AG08395 (cell line): ENCODE measurements at places on chromosomes 4 and X.

DNA sequence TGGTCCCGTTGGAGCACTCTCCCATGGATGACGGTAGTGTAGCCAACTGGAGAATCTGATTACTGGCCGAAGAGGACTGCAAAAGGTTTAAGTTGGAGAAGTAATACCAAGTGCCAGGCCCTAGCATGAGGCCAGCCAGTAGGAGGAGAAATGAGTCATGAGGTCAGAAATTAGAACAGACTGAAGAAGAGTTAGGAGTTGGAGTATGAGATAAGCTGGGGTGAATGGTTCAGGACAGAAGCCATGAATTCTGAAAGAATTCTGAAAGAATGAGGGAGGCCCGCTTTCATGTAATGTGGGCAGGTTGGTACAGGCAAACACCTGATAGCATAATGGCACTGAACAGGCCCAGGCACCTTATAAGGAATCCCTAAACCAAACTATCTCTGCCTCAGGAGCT, 18.4 kb upstream of the STK26 start:
- no peak for DNase-seq

DNA sequence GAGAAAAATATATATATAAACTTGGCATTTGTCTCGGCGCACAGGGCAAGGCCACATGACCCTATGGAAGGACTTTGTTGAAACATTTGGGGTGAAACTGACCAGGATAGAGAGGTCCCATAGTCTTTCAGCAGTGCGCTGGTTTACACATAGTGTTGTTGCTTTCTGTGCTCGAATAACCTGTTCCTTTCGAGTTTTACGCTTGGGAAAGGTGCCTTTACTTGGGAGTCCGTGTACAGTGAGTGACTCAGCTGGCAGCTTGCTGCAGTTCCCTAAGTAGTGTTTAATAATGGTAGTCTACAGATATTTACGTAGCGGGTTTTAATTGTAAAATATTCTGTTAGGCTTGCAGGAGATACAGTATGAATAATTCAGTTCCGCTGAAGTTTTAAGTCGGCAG, 578 bp downstream of the APOOL start:
- DNase-seq, result no peak

- no peak for DNase-seq
Measured at GRCh38 chrX:75278991-75279390, 5.1 kb downstream of the UPRT start.

DNA sequence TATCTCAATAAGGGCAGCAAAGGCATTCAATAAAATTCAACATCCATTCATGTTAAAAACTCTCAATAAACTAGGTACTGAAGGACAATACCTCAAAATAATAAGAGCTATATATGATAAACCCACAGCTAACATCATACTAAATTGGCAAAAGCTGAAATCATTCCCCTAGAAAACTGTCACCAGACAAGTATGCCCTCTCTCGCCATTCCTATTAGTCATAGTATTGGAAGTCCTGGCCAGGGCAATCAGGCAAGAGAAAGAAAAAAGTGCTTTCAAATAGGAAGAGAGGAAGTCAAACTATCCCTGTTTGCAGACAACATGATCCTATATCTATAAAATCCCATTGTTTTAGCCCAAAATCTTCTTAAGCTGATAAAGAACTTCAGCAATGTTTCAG, 116.8 kb downstream of the TENT5D start:
- DNase-seq, result no peak

GRCh38 chr4:131302108-131302507, 1847.0 kb upstream of the PCDH10 start:
- DNase-seq, result no peak

- peak; percentile 14 for DNase-seq
Measured at GRCh38 chrX:55011294-55011693, 11.1 kb downstream of the APEX2 start.

DNA sequence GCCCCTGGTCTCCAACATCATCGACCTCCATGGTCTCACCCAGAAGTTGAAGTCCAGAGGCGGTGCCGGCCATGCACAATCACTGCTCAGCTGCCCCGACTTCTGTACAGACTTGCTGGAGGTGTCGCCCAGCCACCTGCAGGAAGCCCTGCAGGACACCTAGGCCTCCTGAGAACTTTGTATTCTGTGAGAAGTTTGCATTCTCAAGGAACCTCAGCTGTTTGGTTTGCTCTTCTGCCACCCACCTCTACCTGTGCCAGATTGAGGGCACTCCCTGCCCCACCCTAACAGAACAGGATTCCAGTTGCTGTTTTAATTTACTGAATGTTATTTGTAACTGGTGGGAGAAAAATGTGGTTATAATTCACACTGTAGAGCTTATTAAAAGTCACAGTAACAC, 46.8 kb downstream of the TRIM61 start:
- no peak for DNase-seq

GRCh38 chrX:40040686-40041461, 56.9 kb downstream of the BCOR start:
- no peak for DNase-seq

DNA sequence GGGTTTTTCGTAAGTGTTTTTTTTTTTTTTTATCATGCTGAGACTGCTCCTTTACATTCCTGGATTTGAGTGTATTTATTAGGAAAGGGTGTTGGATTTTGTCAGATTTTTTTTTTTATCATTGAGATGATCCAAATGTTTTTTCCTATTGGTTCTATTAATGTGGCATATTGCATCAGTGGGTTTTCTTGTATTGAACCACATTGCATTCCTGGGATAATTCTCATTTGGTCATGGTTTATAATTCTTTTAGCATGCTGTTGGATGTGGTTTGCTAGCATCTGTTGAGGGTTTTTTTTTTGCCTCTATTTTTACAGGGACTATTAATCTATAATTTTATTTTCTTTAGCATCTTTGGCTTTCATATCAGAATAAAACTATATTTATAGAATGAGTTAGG, 28.8 kb downstream of the COL4A5 start:
- no peak for DNase-seq

DNA sequence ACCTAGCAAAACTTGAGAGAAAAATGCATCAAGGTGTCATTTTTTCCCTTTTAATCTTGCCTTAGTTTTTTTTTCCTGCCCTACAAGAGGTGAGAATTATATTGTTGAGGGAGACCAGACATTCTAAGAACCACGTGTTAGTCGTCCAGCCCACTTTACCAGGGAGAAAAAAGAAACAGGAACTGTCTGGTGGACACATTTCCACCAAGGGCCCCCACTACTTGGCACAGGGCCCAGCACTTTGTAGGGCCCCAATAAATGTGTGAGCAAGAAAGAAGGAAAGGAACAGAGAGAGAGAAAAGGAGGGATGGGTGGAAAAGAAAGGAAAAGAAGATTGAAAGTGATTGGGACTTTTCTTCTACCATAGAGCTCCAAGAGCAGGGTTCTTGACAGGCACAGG, 3.9 kb upstream of the EGFL6 start:
- no peak for DNase-seq

GRCh38 chrX:136781180-136781797, 557 bp upstream of the ARHGEF6 start:
- peak; percentile 30 for DNase-seq
